ENCODE measurements at places on chromosomes 2 and 18. TPM values are rescaled to one million over a fixed set of nuclear protein-coding genes. Genes with fewer than 3 reads are reported as not detected.

- H3K27me3 ChIP-seq = no peaks in the 10 kb centered on the region
- peak overlapping the region; percentile 41 for H3K27ac ChIP-seq
- H3K4me1 ChIP-seq = peaks cover 64% of the 10 kb centered on the region
- H3K4me3 ChIP-seq = no peak overlapping the region
- H3K36me3 ChIP-seq = no peaks in the 10 kb centered on the region
These were observed 16.1 kb upstream of the STAT4 start for GRCh38 chr2:191166756-191167445.

DNA sequence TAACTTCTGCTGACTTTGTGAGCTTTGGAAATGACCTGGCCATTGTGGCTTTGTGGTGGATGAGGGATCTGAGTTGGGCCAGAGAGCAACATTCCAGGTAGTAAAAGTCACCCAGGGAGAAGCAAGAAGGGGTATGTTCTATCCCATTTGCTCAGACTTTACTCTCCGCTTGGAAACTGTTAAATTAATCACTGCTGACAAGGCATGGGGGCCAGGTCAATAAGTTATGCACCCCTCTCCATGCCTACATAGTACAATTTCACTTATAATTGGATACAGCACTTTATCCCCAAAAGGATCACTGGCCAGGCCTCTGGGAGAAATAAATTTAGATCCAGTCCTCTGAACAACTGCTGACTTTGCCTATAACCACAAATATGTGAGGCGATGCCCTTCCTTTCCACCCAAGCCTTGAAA, 92.1 kb downstream of the RPRM start:
- no peak overlapping the region for H3K4me3 ChIP-seq
- no peaks in the 10 kb centered on the region for H3K4me1 ChIP-seq
- no peaks in the 10 kb centered on the region for H3K36me3 ChIP-seq
- H3K27ac ChIP-seq = no peak overlapping the region

DNA sequence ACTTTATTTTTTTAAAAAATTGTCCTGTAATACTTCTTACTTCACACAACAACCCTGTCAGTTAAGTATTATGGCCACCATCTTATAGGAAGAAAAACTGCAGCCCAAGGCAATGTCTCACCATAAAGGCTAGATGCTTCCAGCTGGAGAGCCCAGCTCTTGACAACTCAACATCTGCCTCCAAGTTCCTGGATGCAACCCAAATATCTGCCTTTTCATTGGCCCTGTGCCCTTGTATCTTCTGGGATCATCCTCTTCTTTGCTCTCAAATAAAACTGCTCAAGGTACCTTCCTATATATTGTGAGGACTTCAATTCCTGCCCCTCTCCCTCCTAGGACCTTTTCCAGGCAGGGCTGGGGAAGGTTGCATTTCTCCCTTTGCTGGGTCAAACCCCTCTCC, 69.5 kb downstream of the BIN1 start:
- H3K4me1 ChIP-seq = no peaks in the 10 kb centered on the region
- H3K27me3 ChIP-seq = no peaks in the 10 kb centered on the region
- H3K4me3 ChIP-seq = no peak overlapping the region
- DNase-seq = no peak

Gene DAW1
- not detected for total RNA-seq

DNA sequence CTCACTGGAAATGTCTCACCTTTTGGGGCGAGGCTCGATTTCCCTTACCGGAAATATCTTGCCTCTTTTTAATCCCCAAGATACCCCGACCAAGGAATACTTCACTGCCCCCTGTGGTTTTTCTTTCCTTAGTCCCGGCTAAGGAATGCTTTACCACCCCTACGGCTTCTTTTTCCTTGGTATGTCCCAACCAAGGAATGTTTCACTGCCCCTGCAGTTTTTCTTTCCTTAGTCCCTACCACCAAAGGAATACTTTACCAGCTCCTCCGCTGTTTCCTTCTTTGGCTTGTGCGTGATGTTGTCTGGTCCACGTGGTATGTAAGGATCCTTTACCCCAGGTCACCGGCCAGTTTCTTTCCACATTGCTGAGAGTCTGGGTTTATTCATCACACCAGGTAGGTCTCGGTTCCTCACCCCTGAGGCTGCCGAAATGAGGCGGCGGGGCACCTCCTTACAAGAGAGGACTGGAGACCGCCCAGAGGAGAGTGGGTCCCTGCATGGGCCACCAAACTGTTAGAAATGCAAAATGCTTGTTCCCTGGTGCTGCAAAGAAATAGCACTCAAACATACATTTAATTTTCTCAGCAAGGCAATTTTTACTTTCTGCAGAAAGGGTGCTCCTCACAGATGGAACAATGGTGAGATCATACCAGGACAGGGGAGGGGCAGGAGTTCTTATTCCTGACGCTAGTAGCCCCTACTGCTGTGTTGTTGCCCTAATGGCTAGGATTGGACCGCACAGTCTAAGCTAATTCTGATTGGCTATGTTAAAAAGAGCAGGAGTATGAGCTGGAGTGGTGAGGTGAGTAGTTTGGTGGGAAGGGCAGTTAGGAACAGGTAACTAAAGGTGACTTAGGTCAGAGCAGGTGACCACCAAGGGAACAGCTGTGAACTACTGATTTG, 33.4 kb upstream of the CLASP1 start:
- no peaks in the 10 kb centered on the region for H3K27me3 ChIP-seq
- H3K4me1 ChIP-seq = no peaks in the 10 kb centered on the region
- H3K4me3 ChIP-seq = no peak overlapping the region
- no peak overlapping the region for H3K27ac ChIP-seq

DNA sequence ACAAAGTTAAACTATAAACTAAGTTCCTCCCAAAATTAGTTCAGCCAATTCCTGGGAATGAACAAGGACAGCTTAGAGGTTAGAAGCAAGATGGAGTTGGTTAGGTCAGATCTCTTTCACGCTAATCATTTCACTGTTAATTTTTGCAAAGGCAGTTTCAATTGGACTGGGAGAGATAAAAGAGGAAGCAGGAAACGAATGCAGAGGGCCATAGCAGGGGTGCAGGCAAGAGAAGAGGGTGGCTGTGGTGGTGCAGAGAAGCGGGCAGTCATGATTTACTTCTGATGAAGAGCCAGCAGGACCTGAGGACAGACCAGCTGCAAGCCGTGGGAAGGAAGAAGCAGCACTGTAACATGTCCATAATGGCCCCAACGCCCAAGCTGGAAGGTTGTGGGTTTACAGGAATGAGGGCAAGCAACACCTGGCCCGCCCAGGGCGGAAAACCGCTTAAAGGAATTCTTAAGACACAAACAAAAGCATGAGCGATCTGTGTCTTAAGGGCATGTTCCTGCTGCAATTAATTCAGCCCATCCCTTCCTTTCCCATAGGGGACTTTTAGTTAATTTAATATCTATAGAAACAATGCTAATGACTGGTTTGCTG, 4.1 kb upstream of the RMP24 start:
- H3K27ac ChIP-seq = no peak overlapping the region
- H3K27me3 ChIP-seq = no peaks in the 10 kb centered on the region
- H3K36me3 ChIP-seq = no peaks in the 10 kb centered on the region
- H3K4me1 ChIP-seq = peaks cover 16% of the 10 kb centered on the region

DNA sequence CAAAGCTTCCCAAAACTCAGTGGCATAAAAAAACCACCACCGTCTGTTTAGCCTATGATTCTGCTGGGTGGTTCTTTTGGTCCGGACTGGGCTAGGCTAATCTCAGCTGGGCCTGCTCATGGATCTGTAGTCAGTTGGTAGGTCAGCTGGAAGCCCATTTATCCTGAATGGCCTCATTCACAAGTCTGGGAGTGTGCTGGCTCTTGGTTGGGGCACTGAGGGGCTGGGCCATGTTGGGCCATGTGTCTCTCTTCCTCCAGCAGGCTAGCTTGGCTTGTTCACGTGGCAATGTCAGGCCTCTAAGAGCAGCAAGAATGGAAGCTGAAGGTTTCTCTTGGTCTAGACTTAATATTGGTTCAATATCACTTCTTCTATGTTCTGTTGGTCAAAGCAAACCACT, 95.7 kb upstream of the HS6ST1 start:
- H3K27ac ChIP-seq = no peak overlapping the region
- H3K4me3 ChIP-seq = no peak overlapping the region
- no peak for DNase-seq
- H3K4me1 ChIP-seq = peaks cover 2% of the 10 kb centered on the region
- no peaks in the 10 kb centered on the region for H3K27me3 ChIP-seq
- no peaks in the 10 kb centered on the region for H3K36me3 ChIP-seq

Gene AFTPH
- total RNA-seq = 32.7 TPM

GRCh38 chr2:48435909-48436308, 94.0 kb upstream of the STON1 start:
- H3K36me3 ChIP-seq = no peaks in the 10 kb centered on the region
- DNase-seq = peak; percentile 56
- no peak overlapping the region for H3K27ac ChIP-seq

Gene CLIP4
- total RNA-seq = 124 TPM

GRCh38 chr2:159591221-159591620, 25.1 kb downstream of the BAZ2B start:
- H3K4me1 ChIP-seq = peaks cover 7% of the 10 kb centered on the region
- H3K27ac ChIP-seq = no peak overlapping the region
- no peak overlapping the region for H3K4me3 ChIP-seq
- no peaks in the 10 kb centered on the region for H3K36me3 ChIP-seq

- no peak for DNase-seq
- no peaks in the 10 kb centered on the region for H3K4me1 ChIP-seq
These were observed 127.6 kb downstream of the MAPK4 start for GRCh38 chr18:50687491-50687890.

Gene VIT
- total RNA-seq = 31.1 TPM

Gene ONECUT2
- total RNA-seq = under 0.01 TPM

Gene GATA6
- total RNA-seq = 10.9 TPM

DNA sequence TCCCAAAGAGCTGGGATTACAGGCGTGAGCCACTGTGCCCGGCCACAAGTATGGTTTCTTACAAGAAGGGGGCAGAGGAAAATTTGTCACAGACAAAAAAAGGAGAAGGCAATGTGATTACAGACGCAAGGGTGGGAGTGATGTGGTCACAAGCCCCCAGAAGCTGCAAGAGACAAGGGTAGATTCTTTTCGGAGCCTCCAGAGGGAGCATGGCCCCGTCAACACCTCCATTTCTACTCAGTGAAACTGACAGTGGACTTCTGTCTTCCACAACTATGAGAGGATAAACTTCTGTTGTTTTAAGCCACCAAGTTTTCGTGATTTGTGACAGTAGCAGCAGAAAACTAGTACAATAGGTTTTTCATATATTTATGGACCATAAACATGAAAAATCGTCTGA, 2.1 kb upstream of the TCF7L1 start:
- no peaks in the 10 kb centered on the region for H3K36me3 ChIP-seq
- H3K27me3 ChIP-seq = no peaks in the 10 kb centered on the region
- peaks cover 15% of the 10 kb centered on the region for H3K4me1 ChIP-seq
- no peak overlapping the region for H3K4me3 ChIP-seq
- H3K27ac ChIP-seq = no peak overlapping the region
- peak; percentile 64 for DNase-seq

GRCh38 chr18:65091744-65092329, 659.0 kb upstream of the CDH7 start:
- no peak overlapping the region for H3K4me3 ChIP-seq
- no peaks in the 10 kb centered on the region for H3K4me1 ChIP-seq
- H3K27me3 ChIP-seq = no peaks in the 10 kb centered on the region
- DNase-seq = no peak
- H3K27ac ChIP-seq = no peak overlapping the region
- no peaks in the 10 kb centered on the region for H3K36me3 ChIP-seq

DNA sequence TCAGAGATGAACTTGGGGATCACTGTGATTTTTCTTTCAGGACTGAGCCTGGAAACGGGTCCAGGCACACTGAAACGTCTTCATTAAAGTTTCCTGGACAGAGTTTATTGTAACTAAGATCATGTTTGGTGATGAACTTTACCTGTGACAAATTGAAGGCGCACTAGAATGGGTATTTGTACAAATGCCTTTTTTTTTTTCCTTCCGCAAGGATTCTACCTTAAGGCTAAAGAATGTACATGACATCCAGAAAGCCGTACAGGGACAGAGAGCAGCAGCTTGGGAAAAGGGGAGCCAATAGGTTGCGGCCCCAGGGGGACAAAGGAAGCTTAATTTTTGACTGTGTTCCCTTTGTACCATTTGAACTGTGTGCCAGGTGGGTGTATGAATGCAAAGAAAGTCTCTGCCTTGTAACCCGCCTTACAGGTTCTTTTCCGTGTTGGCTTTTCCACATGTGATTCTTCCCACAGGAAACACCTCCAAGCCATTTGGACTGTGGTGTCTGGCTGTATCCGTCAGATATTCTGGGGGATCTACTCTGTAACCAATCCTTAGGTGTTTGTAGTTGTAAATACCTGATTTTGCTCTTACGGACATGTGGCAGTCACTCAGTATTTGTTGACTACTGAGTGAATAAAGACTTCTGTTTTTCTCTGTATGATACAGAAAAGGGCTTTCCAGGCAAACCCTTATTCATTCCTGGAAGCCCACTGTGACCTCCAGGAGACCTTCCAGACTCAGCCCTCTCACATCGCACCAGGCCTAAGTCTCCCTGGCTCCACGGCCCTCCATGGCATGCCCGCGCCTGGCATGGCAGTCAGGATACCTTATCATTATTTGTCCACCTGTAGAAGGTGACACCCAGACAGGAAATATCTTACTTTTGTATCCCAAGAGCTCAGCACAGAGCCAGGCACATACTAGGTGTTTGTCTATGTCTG, 1.1 kb downstream of the LRRFIP1 start:
- H3K27ac ChIP-seq = peak overlapping the region; percentile 46
- peak; percentile 68 for DNase-seq
- H3K27me3 ChIP-seq = no peaks in the 10 kb centered on the region
- H3K4me3 ChIP-seq = peak overlapping the region; percentile 80

Gene PARD3B
- 22.4 TPM for total RNA-seq

DNA sequence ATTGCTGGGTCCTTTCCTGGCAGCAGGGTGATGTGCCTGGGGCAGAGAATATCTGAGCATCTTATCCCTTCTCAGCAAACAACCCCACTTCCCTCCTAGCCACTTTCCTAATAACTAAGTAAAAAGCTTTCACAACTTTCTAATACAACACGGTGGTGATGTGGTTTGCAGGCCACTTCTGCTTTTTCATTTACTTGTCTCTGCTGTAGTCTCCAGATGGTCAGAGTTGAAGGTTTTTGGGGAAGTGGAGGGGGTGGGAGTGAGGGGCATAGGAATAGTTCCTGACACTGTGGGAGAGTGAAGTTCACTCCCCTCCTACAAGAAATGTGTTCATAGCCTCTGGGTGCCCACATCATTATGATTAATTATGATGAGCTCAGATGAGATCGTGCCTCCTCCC, 11.6 kb downstream of the OXER1 start:
- H3K27me3 ChIP-seq = no peaks in the 10 kb centered on the region
- no peak overlapping the region for H3K27ac ChIP-seq
- DNase-seq = peak; percentile 34

DNA sequence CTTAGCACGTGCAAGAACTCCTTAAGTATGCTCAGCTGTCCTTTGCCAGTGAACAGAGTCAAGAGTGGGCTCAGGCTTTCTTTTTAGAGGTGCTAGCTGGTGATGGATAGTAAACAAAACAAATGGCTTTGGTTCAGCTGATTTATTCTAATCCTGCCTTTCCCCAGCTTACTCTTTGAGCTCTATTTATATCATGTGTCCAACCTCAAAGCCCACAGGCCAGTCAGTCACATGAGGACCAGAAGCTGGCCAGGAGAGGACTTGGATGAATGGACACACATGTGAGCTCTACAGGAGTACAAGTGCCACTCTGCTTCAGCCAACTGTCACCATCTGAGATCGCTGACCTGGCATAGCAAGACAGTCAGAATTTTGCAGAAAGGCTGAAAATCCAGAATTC, 59.4 kb downstream of the STK39 start:
- DNase-seq = no peak
- H3K4me3 ChIP-seq = no peak overlapping the region
- no peaks in the 10 kb centered on the region for H3K27me3 ChIP-seq
- peaks cover 27% of the 10 kb centered on the region for H3K4me1 ChIP-seq

- H3K27me3 ChIP-seq = no peaks in the 10 kb centered on the region
- H3K27ac ChIP-seq = no peak overlapping the region
- H3K4me3 ChIP-seq = no peak overlapping the region
- peaks cover 43% of the 10 kb centered on the region for H3K4me1 ChIP-seq
- no peak for DNase-seq
These were observed 29.8 kb downstream of the EML4 start for GRCh38 chr2:42199002-42199401.

Data from osteoblast (primary cell).